ENCODE measurements at places on chromosomes 16 and 17.

- DNase-seq = peak; percentile 66
These were observed 1.0 kb downstream of the WSB1 start for GRCh38 chr17:27294689-27295630.

DNA sequence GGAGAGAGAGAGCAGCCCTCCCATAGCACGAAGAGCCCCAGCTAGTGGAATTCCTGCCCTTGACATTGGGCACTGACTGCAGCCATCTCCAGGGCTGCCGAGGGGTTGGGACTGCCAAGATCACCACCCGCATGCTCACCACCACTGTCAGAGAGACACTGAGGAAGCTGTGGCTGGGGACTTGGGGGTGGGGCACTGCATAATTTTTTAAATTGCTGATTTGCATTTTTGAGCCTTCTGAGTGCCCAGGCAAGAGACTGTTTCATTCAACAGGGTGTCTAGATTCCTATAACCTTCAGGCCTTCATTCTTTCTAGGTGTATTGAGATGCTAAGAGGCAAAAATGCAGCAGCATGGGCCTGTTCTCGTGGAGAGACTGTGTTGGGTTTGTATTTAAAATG, 9.0 kb upstream of the EPX start:
- no peak for DNase-seq

- DNase-seq = no peak
These were observed 8.6 kb downstream of the SGCA start for GRCh38 chr17:50174444-50174843.

DNA sequence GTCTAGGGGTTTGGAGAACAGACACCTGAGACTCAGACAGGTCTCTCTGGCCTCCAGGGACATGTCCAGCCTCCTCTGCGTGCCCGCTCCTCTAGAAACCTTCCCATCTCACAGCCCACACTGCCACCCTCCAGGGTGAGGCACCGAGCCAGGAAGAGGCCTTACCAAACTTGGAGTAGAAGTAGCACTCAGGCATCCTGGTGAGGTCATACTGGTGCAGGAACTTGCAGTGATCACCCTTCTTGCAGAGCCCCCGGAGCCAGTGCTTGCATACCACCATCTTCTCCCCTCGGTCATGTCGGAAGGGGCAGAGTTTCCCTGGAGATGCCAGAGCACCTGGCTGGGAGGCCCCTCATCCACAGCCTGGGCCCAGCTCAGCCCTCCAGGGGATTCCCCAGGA, 4.2 kb downstream of the CPSF4L start:
- DNase-seq = no peak

GRCh38 chr17:60442271-60443173, 20.2 kb downstream of the CHCT1 start:
- peak; percentile 53 for DNase-seq

- DNase-seq = no peak
These were observed 152.4 kb downstream of the ZNF423 start for GRCh38 chr16:49703483-49703882.

- DNase-seq = peak; percentile 13
These were observed 12.1 kb downstream of the CUEDC1 start for GRCh38 chr17:57943140-57943539.

DNA sequence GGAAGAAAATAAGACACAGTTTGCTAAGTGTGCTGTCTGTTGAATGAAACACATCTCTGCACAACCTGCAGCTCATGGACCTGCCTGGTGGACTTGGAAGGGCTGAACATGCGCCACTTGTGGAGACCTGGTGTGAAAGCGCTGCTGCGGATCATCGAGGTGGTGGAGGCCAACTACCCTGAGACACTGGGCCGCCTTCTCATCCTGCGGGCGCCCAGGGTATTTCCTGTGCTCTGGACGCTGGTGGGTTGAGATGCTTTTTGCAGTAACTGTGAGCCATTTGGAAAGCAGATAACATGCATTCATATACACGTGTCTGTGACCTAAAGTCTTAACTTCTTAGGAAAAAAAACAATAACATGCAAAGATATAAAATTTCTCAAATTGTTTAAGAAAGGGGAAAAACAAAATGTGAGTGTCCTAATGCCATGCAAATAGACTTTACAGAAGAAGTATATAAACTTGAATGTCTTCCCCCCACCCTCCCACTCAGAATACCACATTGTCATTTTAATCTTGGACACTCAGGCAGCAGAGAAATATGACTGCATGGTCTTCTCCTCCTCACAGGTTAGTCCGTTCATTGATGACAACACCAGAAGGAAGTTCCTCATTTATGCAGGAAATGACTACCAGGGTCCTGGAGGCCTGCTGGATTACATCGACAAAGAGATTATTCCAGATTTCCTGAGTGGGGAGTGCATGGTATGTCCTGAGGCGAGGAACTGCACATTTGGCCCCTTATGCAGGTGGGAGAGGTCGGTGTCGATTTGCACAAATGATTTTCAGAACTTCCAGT, 65.6 kb downstream of the SEC14L1 start:
- DNase-seq = no peak

- peak; percentile 40 for DNase-seq
These were observed 23.0 kb upstream of the NSRP1 start for GRCh38 chr17:30093463-30094147.

- no peak for DNase-seq
These were observed 3.0 kb upstream of the MT1A start for GRCh38 chr16:56635441-56635967.

DNA sequence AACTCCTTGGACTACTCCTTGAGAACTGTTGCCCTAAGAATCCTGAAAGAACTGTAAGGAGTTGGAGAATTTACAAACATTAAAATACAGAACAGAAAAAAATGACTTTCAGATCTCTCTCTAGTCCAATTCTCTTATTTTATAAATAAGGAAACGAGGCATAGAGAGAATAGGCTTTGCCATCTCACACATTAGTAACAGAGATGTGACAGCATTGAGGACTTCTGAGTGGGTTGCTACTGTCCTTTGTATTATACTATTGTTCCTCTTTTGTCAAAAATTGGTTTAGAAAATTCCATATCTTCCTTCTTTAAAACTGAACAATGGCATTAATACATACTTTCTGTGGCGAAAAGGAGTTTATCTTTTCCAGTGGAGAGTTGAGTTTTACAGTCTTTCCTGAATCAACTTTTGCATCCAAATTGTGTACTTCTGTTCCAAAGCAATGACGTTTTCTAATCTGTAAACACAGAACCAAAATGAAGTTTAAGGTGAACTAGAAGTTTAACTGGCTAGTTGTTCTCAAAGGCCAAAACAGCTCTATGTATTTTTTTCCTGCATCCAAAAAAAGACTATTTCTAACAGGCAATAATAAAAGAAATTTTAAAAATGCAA, 16.5 kb downstream of the BRIP1 start:
- no peak for DNase-seq

DNA sequence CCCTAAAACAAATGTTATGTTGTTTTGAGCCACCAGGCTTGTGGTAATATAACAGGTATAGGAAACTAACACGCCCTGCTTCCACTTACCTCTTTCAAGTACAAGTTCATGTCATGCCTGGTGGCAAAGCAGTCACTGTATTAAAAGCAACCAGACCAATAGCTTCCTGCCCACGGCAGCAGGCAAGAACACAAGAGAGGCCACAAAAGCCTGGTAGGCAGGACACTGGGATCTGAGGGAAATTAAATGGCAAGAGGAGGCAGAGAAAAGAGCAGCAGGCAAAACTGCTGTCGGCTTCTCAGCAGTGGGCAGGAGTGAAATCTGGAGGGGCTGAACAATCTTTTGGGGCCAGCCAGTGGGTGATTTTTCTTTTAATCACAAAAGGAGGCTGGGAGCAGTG, 2.2 kb downstream of the CYTH1 start:
- no peak for DNase-seq

GRCh38 chr16:60203525-60204124, 1469.5 kb upstream of the GOT2 start:
- no peak for DNase-seq

- DNase-seq = no peak
These were observed 65.8 kb downstream of the SNX11 start for GRCh38 chr17:48173191-48173984.

- DNase-seq = no peak
These were observed 123.2 kb downstream of the PITPNC1 start for GRCh38 chr17:67500261-67500660.

- no peak for DNase-seq
These were observed 32.1 kb upstream of the LONP2 start for GRCh38 chr16:48212033-48212432.

- no peak for DNase-seq
These were observed 18.2 kb upstream of the KCNJ12 start for GRCh38 chr17:21357696-21358656.

DNA sequence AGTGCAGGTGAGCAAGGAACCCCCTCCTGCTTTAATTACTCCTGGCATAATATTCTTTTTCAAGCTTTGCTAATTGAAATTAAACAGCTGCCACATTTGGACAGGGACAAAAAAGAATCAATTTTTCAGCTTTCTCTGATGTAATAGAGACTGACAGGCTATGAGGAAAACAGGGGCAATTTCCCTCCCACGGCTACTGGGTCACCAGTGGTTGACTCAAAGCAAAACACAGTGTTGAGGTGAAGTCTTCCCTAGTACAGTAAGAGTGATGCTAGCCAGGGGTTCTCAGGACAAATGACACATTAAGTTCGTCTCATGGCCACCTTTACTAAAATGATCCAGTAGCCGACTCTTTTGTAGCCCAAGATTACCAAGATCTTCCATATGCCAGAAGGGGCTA, 38.6 kb upstream of the PMFBP1 start:
- no peak for DNase-seq
